Adrenal gland (tissue), 19 donors: ENCODE measurements at places on chromosomes 3 and 15.

- H3K4me1 ChIP-seq: no peaks in the 10 kb centered on the region
- H3K36me3 ChIP-seq: no peaks in the 10 kb centered on the region
- no peak for DNase-seq
- no peaks in the 10 kb centered on the region for H3K27me3 ChIP-seq
- no peak overlapping the region for H3K4me3 ChIP-seq
- H3K27ac ChIP-seq: no peak overlapping the region
These were observed 113.8 kb upstream of the KCNMB2 start for GRCh38 chr3:178422406-178422805.

DNA sequence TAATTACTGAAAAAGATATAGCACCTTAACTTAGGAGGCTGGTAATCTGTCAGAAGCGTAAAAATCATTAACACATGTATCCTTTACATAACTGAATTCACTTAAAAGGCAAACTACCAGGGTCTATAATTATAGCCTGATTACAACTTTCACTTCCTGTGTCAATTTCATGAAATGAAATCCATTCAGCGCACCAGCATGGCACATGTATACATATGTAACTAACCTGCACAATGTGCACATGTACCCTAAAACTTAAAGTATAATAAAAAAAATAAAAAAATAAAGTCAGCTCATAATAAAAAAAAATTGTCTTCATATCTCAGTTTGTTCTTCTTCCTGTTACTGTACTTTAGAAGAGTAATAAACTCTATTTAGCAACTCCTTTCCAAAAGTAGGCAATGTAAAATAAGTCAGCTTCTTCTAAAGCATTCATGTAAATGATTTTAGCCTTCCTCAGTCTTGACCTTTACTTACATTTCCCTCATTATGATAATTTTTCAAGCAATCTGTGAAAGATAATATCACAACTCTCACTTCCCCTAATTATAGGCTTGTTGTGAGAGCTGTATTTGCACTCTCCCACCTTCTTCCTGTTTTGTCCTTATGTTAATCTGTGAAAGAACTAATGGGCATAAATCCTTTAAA is 50.1 kb downstream of the KBTBD8 start:
- no peak overlapping the region for H3K27ac ChIP-seq
- H3K4me3 ChIP-seq: no peak overlapping the region
- DNase-seq: no peak
- no peaks in the 10 kb centered on the region for H3K27me3 ChIP-seq
- H3K36me3 ChIP-seq: no peaks in the 10 kb centered on the region

DNA sequence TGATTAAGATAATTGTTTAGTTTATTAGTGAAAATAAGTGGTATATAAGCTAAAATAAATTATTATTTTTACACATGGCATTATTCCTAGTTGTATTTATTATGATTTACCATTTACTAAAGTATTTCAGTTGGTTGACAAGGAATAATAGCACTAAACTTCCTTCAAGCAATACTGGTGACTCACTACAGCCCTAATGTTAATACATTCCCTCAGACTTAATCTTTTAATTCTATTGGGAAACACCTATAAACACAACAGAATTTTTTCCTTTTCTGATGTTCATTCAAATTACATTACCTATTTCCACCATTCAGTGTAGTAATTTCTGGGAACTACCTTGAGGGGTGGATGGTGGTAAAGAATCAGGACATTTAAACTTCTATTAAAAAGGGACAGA is 264.0 kb downstream of the TIGIT start:
- H3K36me3 ChIP-seq: no peaks in the 10 kb centered on the region
- H3K4me3 ChIP-seq: no peak overlapping the region
- H3K4me1 ChIP-seq: peaks cover 6% of the 10 kb centered on the region
- no peaks in the 10 kb centered on the region for H3K27me3 ChIP-seq

DNA sequence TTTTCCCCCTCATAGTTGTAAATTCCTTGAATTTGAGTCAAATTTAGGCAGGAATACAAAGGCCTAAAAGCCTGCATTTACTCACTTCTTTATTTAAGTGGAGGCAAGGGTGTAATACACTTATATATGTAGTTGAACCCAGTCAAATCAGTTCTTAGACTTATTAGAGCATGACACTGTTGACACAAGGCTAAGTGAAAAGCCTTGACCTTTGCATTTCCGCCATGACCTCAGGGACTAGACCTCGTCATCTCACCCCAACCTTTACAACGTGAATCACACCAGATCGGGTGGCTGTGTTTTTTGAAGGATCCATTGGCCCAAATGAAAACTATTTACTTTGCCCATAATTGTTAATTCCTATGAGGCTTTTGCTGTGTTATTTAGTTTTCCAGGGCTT is 774.4 kb downstream of the ROBO1 start:
- no peak overlapping the region for H3K27ac ChIP-seq
- peak; percentile 17 for DNase-seq
- H3K4me1 ChIP-seq: no peaks in the 10 kb centered on the region
- no peaks in the 10 kb centered on the region for H3K27me3 ChIP-seq
- no peaks in the 10 kb centered on the region for H3K36me3 ChIP-seq
- H3K4me3 ChIP-seq: no peak overlapping the region

DNA sequence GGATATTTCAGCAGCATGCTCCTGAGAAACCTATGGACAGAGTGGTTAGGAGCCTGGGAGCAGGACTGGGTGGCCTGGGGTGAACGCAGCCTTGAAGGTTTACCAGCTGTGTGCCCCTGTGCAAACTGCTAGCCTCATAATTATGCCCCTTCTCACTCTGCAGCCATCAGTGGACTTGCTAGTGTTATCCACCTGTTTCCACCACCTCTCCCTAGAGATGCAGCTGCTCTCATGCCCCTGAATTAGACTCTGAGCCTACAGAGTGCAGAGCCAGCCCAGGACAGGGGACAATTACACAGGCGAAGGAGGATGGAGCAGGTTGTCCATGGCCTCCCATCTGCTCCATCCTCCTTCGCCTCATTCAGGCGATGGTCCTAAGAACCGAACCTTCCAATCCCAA is 175.9 kb downstream of the ATP10A start:
- no peak for DNase-seq
- H3K27me3 ChIP-seq: no peaks in the 10 kb centered on the region
- no peak overlapping the region for H3K27ac ChIP-seq
- no peaks in the 10 kb centered on the region for H3K36me3 ChIP-seq
- peaks cover 4% of the 10 kb centered on the region for H3K4me1 ChIP-seq
- H3K4me3 ChIP-seq: no peak overlapping the region

DNA sequence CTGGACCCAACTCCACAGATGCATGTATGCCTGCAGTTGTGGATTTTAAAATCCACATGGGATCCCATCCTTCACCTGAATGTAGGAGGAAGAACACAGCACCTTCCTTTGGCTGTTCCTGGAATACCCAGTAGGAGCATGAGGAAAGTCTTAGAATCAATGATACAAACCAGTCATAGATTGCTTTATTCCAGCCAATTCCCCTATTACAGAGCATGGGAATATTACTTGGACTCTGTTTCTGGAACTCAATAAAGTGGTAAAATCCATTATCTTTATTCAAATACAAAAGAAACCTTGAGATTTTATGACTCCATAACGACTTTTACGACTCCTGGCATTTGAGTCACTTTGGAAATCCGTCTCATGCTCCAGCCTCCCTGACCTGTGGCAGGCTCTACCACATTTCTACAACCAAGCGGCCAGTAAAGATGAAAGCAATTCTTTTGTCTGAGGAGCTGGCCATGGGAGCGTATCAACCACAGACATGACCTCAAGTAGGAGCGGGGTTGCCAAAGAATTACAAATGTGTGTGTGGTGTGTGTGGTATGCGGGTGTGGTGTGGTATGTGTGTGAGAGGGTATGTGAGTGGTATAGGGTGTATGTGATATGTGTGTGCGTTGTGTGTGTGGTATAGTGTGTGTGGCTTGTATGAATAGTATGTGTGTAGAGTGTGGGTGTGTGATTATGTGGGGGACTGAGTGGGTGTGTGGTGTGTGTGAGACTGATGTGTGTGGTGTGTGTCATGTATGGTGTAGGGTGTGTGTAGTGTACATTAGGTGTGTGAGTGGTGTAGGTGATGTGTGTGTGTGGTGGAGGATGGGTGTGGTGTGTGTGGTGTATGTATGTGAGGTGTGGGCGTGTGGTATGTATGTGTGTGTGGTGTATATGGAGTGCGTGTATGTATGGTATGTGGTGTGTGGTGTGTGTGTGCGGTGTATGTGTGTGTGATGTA is 40.0 kb downstream of the ARRDC4 start:
- no peak overlapping the region for H3K27ac ChIP-seq
- no peaks in the 10 kb centered on the region for H3K27me3 ChIP-seq
- no peaks in the 10 kb centered on the region for H3K4me1 ChIP-seq

- no peaks in the 10 kb centered on the region for H3K4me1 ChIP-seq
- DNase-seq: peak; percentile 61
These were observed 36.9 kb upstream of the HERC1 start for GRCh38 chr15:63870487-63871209.

DNA sequence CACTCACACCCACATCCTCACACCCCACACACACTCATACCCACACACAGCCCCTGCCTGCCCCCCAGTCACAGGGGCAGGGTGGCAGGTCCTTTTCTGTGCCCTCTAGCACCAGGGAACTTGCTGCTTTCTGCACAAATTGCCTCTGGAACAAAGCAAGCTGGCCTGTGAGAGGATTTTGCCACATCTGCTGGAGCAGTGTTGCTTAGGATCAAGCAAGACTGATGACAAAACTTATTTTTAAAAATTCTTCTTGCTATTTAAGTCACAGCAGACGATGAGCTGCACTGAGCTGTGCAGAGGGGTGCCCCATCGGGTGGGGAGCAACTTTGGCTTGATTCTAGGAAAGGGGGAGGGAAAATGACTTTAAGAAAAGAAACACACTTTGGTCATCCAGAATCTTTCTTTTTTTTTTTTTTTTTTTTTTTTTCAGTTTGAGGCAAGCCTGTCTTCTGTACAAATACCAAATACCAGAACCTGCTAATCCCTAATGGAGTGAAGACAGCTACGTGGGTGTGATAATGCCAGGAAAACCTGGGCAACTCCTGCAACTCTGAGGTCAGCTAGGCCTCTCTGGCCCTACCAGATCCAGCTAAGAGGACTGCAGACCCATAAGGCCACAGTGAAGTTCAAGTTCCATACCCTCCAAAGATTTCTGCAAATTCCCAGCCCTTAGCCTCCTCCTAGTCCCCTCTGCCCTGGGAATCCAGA is 195.3 kb downstream of the ABHD5 start:
- no peak overlapping the region for H3K4me3 ChIP-seq
- no peaks in the 10 kb centered on the region for H3K36me3 ChIP-seq
- no peaks in the 10 kb centered on the region for H3K4me1 ChIP-seq
- DNase-seq: no peak
